ENCODE measurements at places on chromosomes 1 and 21.

- DNase-seq = no peak
Measured at GRCh38 chr1:33086384-33086850, 5.5 kb downstream of the AZIN2 start.

GRCh38 chr21:40717028-40717427, 129.9 kb downstream of the DSCAM start:
- no peak for DNase-seq

GRCh38 chr1:19661721-19662228, 2.9 kb upstream of the HTR6 start:
- DNase-seq = peak; percentile 39

DNA sequence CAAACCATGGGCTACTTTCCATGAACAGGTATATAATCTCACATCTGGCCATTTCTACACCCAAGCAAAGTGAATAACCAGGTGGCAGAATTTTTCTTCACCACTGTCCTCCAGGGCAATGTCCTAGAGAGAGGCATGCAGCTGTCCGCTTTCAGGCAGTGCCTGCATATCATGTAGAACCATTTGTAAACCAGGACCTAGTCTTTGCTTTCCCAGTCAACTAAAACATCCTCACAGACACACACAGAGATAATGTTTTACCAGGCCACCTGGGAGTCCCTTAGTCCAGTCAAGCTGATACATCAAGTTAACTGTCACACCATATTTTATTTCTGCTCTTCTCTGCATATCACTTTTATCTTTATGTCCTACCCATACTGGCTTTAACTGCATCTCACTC, 26.2 kb downstream of the TNFSF18 start:
- DNase-seq = no peak

GRCh38 chr1:235018720-235019444, 109.8 kb downstream of the TOMM20 start:
- DNase-seq = no peak
